ENCODE measurements at places on chromosomes 2 and 18.

- DNase-seq = no peak
These were observed 62.0 kb upstream of the SLC35F5 start for GRCh38 chr2:113818382-113818951.

- no peak for DNase-seq
These were observed 91.2 kb downstream of the SMAD7 start for GRCh38 chr18:48859311-48860268.

DNA sequence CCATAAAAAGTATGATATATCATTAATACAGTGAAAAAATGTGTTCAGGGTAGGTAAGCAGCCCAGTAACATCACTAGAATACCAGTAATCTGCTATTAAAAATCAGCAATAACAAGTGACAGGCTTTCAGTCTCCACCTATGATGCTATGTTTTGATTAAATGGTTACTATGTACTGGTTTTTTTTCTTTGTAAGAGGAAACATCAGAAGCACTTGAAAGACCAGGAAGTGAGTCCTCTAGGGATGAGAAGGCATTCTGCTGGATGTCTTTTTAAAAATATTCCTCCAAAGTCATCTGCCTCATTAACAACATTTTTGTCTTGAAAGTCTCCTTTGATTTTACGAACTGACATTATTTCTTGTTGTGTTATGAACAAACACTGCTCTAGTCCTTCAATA lies 136.0 kb upstream of the FAM98A start:
- no peak for DNase-seq

DNA sequence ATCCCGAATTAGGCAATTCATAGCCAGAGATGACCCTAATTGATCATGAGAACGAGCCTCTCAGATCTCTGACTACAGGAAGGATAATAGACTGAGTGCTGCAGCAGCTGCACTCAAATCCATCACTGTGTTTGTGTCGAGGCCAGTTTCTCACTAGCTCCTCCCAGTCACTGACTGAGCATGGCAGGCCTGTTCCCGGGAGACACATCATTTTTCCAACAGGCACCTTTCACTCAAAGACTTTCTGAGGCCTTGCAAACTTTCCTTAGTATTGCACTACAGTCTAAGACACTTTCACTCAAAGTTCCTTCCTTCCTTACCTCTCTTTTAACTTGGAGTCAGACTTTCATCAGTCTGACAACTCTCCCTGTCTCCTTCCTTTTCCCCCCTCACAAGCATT lies 13.7 kb downstream of the SOS1 start:
- no peak for DNase-seq

- DNase-seq = no peak
These were observed 31.8 kb upstream of the CAVIN2 start for GRCh38 chr2:191878548-191879279.

- DNase-seq = no peak
These were observed 198.9 kb upstream of the PIK3C3 start for GRCh38 chr18:41756141-41756540.

DNA sequence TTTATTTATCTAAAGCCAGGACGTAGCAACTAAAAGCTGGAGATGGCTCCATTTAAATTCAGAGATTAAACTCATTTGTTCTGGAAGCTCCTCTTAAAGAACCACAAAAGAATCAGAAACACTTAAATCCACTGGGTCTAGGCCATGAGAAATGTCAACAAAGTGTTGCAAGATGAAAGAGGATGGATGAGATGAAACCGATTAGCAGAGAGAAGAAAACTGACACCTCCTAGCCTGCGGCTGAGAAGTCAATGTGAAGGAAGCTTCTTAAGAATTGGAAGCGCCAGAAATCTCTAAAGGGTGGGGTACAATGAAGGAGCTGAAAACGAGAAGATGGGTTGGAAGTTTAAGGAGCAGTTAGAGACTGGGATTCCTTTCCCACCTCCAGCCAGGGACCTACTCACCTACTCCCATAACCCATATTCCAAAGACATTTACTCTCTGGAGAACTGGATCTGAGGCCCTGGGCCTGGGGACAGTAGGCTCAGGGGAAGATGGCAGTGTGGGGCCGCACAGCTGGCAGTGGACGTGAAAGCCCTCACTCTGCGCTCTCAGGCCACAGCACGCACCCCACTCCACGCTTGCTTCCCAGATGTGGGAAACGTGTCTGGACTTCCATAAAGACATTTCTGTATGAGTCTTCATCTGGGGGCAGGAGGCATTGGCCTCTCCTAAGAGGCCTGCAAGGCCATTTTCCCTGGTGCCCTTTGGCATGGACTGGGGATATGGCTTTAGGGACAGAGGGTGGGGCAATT lies 188.4 kb downstream of the LOXHD1 start:
- DNase-seq = no peak

- DNase-seq = no peak
These were observed 508.2 kb downstream of the TNS1 start for GRCh38 chr2:217494557-217494956.

DNA sequence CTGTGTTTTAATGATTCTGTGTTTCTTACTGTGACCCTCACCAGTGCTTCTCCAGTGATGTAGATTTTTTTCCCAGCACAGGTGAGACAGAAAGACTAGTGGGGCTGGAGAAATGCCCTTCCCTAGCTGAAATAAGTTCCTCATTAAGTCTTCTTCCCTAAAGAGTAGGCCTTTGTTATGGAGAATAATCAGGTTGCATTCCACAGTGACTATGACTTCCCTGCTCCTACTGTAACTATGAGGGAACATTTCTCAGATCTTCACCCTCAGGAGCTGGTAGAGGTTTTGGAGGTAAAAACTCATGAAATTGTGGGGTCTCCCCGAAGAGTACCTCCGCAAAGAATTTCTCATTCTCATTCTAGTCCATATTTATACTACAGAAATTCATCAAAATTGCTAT lies 286.2 kb downstream of the GRB14 start:
- DNase-seq = no peak

DNA sequence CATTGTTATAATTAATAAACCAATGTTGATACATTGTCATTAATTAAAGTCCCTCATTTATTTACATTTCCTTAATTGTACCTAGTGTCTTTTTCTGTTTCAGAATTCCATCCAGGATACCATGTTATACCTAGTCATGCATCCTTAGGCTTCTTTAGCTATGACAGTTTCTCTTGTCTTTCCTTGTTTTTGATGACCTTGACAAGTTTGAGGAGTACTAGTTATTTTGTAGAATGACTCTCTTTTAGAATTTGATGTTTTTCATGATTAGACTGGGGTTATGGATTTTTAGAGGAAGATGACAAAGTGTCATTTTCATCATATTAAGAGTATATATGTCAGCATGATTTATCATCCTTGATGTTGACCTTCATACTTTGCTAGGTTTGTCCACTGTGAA lies 16.4 kb downstream of the GIGYF2 start:
- DNase-seq = no peak

GRCh38 chr2:156695595-156695994 lies 259.4 kb downstream of the GPD2 start:
- DNase-seq = no peak

- no peak for DNase-seq
These were observed 113.9 kb downstream of the CCDC74A start for GRCh38 chr2:131641414-131642206.

- DNase-seq = no peak
These were observed 64.7 kb downstream of the LYPD6B start for GRCh38 chr2:149103081-149103620.

DNA sequence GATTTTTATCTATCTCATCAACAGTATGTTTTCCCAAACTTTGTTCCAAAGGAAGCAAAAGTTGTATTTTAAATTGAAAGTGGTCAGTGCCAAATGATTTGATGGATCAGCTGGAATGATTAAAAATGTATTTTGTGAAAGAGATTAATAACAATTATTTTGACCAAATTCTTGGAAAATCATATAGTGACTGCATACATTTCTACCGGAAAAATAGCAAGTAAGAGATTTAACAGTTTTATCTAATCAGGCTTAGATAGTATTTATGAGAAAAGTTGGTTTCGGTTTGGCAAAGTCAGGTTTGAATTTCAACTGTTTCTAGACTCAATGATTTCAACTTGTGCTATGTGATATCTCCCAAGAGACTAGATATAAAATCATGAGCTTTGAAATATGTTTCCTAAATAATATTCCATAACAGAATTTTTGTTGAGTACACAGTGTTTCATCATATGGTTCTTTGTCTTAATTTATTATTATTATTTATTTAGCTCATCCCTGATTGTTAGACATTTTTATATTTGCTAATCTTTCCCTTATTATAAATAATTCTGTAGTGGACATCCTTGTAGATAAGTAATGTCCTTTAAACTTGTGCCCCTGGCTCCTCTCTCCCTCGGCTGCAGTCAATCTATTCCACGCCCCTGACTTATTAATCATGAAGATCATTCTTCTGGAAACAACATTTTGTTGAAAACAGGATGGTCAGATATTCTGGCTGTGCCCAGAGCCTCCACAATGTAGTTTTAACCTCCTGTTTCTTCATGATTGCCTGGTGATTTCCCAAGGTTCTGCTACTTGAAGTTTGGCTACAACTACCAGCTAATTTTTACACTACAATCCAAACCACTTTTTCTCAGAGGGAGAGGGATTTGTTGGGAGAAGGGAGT lies 520.7 kb upstream of the TCF4 start:
- no peak for DNase-seq

GRCh38 chr2:219765231-219765911 lies 137.9 kb downstream of the SLC4A3 start:
- DNase-seq = no peak

GRCh38 chr2:74694281-74694680 lies 40.2 kb downstream of the SEMA4F start:
- DNase-seq = no peak

- no peak for DNase-seq
These were observed 9.4 kb upstream of the SIX3 start for GRCh38 chr2:44932079-44932478.

DNA sequence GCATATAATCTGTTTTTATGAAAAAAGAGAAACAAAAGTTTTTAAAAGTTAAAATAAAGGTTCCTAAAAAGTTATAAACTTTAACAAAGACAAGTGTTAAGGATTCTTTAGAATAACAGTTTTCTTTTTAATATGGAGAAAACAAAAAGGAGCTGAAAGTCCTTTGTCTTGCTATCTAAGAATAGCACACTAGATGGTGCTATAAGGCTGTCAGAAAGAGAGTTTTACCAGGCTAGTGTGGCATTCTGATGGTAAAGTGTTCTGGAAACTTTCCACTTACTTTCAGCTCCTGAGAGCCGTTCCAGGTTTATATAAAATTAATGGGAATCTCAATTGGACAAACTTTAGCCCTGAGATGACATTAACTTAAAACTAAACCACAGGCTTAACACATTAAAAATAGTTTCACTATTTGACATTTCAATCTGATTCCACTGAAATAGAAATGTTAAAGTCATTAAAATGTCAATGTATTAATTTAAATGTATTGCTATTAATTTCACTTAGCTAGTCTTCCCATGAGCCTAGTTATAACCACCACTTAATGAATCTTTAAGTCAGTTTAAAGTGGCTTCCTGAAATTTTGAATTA lies 3.7 kb downstream of the FBXO48 start:
- DNase-seq = no peak

GRCh38 chr2:170481201-170481600 lies 233.9 kb upstream of the SP5 start:
- DNase-seq = no peak

- DNase-seq = no peak
These were observed 50.7 kb downstream of the IL1R2 start for GRCh38 chr2:102042196-102043081.

DNA sequence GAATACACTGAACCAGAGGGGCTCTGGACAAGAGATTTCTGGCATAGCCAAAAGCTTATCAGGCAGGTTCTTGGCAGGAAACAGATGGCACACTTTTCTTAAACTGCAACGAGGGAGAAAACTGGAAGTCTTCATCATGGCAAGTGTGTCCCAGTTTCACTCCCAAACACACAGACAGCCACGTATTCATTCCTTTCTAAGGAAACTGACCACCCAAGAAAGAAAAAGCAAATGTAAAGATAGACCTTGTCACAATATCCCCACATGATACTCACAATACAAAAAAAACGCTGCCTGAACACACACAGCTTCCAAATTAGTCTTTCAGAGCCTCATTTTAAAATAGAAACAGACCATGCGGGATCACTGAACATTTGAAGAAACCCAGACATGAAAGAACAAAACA lies 40.6 kb upstream of the RTTN start:
- no peak for DNase-seq

DNA sequence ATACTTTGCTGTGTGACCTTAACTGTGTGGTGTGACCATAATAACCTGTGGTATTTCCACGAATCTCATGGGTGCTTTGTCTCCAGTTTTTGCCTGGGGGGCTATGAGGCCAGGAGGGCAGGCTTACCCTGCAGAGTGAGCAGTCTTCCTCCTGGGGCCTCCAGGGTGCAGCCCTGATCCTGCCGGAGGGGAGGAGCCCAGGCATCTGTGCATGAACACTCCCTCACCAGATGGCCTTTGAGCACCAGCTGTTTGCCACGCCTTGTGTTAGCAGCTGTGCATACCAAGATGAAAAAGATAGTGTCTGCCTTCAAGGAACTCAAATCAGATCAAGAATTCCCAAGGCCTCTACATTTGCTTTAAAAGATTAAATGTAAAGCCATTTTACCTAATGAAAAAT lies 75.0 kb upstream of the RBM44 start:
- peak; percentile 43 for DNase-seq

DNA sequence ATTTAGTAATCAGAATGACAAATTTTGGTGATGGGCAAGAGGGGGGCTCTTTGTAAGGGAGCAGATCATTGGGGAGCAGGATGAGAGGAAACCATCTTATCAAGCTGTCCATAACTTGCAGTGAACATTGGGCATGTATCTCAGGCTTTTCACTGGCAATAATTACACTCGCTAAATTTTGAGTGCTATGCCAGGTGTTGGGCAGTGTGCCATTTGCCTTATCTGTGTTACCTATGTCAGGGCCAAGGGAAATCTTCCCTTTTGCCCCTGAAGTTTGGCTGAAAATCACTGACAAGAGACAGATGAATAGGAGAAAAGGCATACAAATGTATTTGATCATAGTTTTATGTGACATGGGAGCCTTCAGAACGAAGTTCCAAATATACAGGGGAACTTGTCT lies 39.0 kb downstream of the NOSTRIN start:
- no peak for DNase-seq

DNA sequence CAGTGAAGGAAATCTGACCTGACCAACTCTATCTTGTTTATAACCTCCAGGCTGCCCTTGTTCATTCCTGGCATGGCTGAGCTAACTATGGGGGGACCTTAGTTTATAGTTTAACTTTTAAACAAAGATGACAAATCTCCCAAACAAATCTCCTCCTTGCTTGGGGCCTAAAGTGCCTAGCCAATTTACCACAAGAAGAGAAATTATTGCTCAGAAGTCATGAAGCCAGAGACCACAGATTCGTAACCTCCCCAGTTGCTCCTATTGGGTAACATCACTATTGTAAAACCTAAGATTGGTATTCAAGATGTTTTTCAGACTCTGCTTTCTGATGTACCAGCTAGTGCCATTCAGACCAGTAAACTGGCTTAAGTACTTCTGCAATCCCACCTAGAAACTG lies 649.4 kb upstream of the SLC8A1 start:
- DNase-seq = no peak

DNA sequence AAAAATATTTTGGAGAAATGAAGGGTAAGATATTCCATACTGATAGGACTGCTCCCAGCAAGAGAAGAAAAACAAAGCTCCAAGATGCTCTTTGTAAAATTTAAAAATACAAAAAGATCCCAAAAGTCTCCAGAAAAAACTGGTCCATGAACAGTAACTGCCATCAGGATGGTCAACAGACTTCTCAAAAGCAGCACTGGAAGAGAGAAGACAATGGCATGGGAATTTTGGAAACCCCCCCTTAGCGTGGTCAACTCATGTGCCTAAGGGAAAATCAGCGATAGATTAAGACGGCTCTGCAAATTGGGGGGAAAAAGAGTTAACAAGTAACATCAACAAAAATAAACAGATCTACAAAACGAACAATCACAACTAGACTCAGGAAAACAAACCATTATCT lies 23.6 kb downstream of the B4GALT6 start:
- DNase-seq = no peak

- DNase-seq = no peak
These were observed 29.7 kb upstream of the TXNDC2 start for GRCh38 chr18:9856092-9856491.
